ENCODE measurements at places on chromosomes 4 and X.

DNA sequence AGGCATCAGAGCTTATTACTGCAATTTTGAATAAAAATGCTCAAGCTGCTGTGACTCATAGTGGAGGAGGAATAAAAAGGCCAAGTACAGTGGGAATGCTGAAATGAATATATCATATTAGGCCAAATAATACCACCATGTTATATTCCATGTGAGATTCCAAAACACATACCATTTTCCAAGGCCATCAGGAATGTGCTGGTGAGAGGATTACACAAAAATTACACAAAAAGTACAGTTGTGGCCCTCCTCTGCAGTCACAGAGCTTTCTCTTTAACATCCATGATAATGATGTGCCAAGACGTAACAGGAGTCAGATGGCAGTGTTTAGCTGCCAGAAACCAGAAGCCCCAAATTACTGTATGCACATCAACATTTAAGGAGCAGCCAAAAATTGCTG is 153.5 kb downstream of the PCDH18 start:
- DNase-seq = no peak

- no peak for DNase-seq
Measured at GRCh38 chrX:20224814-20225487, 41.8 kb downstream of the RPS6KA3 start.

DNA sequence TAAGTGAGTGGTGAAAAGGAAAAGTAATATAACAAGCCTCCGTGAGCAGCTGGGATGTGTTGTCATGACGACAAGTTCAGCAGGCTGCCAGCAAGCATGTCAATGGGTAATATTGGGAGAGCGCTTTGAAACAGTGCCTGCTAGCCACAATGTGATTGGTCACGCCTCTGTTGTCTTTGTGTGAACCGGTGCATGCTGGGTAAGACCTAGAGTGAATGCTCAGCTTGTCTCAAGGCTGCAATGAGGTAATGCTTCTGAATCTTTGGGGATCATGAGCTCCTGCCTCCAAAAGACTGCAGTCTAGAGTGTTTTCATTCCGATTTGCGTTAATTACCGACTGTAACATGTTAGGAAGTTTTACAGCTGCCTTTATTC is 54.9 kb downstream of the STOX2 start:
- DNase-seq = no peak

GRCh38 chrX:35890699-35891098 is 28.8 kb upstream of the CFAP47 start:
- DNase-seq = peak; percentile 3

DNA sequence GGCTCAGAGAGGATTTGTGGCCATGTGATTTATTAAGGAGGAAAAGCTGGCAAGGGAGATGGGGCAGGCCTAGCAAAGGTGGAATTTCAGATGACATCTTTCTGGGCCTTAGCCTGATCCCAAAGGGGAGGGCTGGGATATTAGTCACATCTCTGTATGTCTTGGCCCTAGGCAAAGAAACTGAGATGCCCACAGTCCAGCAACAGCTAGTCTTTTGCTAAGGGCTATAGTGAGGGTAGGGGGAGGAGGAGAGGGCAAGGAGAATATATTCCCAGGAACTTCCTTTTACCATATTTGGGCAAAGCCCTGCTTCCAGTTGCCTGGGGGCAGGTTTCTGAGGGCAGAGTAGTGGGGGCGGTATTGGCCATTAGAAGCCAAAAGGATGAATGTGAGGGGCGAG is 209.8 kb upstream of the NR3C2 start:
- DNase-seq = no peak

DNA sequence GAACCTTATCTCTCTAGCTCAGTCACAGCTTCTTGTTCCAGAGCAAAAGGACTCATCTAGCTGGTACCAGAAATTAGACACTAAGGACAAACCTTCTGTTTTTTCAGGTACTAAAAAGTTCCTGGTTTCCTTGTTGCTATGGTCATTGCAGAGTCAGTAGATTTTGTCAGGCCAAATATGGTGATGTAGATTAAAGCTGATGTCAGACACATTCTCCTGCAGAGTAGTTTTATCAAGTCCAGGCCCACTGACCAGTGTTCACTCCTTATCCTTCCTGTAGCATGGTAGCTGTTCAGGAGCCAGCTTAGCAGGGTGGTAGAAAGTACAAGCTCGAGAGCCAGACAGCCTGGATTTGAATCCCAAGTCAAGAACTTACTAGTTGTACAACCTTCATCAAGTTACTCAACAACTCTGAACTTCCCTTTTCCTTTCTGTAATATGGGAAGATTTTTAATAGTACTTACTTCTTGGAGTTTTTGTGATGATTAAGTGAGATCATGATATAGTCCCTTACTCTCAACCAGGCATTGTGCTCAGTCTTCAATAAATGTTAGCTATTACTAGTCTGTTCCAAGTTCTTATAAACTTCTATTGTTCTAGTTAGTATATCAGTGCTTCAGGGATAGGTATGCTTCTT is 17.9 kb downstream of the OCRL start:
- no peak for DNase-seq

DNA sequence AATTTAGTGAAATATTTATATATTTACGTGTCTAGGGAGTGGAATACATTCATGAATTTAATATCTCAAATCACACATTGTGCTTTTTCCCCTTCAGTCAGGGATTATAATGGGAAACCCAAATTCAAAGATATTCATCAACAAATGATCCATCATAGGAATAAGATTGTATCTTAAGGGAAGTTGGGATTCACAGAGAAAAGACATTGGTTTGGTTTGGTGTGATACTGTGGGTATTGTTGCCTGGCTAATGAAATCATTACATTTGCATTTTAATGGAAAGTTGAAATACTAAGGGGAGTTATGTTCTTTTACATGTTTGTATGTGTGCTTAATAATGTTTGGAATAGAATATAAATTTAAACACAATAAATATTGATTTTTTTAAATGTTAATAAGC is 1.7 kb downstream of the TET2 start:
- no peak for DNase-seq

DNA sequence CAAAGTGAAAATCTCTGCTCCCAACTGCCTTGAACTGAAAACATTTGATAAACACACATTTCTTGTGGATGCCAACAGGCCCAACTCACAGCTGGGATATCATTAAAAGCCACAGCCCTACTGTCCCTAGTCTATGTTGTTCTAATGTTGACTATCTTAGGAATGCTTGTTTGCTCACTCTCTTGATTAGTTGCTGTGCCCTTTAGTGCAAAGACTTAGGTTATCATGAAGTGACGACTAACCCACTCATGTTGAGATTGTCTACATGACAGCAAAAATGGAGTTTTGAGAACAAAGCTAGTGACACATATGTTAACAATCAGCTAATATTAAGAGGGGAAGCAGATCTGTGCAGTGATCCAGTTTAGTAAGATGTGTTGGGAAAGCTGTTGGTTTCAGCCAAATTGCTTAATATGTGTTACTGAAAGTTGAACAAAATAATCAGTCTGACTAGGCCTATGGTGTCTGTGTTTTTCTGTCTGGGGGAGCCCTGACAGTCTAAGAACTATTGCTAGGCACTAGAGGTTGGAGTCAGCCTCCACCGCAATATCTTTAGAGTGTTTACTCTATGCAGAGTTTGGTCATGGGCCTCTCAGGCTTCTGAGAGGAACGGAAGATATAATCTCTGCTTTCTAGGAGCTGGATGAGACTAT is 125.5 kb downstream of the ATG4A start:
- no peak for DNase-seq

DNA sequence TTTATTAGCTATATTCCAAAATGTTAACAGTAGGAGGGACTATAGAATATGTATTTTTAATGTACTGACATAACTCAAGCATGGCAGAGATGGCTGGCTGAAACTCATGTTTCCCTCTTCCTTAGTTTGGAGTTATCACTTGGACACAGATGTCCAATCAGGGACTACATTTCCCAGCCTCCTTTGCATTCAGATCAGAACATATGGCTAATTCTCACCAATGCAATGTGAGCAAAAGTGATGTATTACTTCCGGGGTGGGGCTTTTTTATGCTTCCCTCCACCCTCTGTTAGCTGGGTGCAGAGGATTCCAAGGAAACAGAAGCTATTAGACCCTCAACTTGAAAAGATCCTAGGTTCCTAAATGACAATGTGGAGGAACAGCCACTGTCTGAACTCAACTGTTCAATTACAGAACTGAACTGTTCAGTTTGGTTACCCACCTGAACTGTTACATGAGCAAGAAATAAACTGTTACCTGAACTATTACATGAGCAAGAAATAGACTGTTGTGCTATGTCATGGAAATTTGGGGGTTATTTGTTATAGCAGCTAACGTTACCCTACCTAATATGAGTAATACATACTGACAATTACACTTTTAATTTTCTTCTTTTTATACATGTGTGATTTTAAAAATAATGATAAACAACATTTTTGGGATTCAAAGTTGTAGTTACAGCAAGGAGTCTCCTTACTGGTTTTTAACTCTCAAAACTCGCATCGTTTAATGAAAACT is 29.6 kb upstream of the ERVMER34-1 start:
- no peak for DNase-seq

- no peak for DNase-seq
Measured at GRCh38 chrX:134513091-134513490, 53.1 kb downstream of the HPRT1 start.

DNA sequence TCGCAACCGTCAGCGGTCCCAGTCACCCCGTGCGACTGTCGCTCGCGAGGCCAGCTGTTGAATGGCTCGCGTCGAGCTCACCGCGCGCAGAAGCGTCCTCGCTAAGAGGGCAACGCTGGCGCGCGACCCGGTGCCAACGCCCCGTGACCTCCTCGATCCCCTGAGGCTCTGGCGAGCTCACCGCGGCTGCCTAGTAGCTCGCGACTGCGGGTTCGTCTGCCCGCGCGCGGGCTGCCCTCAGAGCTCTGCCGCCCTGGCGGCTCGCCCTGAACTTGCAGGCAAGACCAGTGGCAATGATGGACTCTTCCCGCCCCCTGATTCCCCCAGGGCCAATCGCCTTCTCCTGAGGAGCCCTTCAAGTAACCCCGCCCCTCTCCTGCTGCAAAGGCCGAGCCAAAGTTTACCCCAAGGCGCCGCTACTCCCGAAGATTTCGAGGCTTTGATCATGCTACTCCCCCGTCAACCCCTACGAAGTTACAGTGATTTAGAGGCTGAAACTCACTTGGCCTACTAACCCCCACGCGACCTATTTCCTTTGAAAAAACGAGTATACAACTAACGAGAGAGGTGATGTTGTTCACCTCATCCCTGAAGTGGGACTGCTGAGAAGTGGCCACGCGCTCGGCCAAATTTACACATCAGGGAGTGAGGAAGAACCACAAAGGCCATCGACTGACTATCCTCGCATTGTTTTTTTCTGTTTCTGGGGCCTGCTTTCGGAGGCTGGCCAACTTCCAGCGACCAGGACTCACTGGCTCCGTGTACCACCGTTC is 37.5 kb downstream of the PGRMC1 start:
- DNase-seq = no peak

DNA sequence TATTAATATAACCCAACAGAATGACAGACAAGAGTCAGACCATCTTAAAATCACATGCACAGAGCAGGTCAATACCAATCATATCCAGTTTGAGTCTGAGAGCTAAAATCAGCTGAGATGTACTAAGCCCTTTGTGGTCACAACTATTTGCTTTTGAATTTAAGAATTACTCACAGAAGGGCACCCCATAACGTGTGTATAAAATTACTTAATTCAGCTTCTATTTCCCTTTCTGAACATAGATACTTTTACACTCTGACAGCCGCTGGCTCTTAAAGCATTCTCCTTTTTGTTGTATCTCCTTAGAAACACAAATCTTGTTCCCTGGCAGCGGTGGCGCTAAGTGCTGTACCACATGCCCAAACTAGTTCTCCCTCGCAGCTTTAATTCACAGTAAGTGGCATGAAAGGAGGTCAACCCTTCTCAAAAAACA is 14.8 kb upstream of the PPARGC1A start:
- DNase-seq = no peak

- DNase-seq = no peak
Measured at GRCh38 chr4:75169020-75169419, 236.1 kb downstream of the PARM1 start.

DNA sequence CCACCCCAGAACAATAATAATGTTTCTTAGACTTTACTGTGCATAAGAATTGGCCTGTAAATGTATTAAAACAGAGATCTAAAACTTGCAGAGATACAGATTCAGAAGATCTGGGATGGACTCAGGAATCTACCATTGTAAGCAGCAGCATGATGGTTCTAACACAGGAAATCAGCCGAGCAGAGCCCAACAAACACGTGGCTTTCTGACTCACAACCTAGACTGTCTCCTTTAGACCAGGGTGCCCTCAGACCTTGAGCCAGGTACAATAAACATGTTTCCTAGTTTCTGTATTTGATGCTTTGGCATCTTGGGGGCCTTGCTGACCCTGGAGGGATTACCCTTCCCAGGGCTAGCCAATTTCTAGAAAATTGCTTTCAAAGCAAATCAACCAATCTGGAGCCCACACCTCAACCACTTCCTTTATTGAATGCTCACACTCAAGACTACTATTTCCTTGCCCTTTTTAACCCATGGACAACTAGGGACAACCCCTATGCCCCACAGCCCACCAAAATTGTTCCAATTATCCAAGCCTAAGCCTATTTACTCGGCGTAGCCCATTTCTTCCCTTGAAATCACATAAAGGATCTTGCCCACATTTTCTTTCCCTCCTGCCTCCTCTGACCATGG is 80.5 kb downstream of the TBC1D9 start:
- DNase-seq = no peak

DNA sequence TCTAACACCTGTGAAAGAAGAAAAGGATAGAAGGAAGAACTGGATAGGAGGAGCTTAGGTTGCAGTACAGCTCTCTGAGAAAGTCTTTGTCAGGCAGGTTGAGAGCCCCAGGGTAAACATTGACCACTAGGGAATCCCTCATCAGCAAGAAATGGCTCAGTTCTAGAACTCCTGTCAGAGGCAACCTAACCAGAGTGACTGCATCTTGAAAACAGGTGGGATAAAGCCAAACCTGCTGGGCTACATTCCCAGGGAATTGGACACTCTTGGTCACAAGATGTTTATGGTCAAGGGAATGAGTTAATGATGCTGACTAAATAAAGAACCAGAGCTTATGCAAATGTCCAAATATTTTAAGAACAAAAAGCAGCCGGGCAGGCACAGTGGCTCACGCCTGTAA is 108.3 kb upstream of the MED14 start:
- no peak for DNase-seq

- DNase-seq = no peak
Measured at GRCh38 chr4:101217353-101218031, 129.8 kb downstream of the PPP3CA start.

DNA sequence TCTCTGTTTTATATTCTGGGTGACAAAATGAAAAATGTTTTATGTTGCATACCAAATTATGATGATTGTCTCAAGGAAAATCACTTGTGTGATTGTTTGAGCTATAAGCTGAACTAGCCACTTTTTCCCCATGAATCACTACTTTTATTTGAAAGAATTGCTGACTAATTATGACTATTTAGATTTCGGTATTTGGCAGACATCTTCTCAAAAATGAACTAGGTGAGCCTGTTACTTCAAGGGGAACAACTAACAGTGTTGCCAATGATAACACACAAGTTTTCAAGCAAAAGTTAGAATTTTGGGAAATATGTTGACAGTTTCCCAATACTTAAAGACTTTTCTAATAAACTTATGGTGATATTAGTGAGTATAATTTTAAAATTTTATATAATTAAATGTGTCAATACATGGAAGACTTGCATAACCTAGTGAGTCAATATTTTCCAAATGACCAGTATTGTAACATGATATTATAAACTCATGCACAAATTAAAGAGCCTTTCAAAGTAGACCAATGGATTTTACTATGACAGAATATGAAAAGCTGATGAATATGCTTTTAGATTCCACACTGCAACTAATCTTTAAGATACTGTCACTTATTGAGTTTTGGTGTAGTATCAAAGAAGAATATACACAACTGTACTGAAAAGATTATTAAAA is 187.7 kb upstream of the GATB start:
- no peak for DNase-seq
